Gastroesophageal sphincter (tissue), 4 donors: ENCODE measurements at places on chromosomes 4 and X.

DNA sequence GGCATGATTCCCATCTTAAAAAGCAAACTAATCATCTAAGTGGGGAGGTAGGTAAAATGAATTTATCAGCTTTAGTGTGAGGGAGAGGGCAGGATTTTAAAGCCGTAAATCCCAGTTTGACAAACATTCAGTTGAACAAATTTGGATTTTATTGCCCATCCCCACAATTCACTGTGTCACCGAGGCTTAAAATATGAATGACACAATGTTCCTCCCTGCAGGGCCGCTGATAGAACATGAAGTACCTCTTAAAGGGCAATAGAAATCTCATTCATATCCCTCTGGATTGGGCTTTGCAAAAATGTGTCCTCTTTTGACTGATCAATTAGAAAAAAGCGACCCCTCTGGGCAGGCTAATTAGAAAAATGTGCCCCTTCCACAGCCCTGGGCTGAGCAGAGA, 45.5 kb upstream of the SMAD1 start:
- no peak for ATAC-seq

DNA sequence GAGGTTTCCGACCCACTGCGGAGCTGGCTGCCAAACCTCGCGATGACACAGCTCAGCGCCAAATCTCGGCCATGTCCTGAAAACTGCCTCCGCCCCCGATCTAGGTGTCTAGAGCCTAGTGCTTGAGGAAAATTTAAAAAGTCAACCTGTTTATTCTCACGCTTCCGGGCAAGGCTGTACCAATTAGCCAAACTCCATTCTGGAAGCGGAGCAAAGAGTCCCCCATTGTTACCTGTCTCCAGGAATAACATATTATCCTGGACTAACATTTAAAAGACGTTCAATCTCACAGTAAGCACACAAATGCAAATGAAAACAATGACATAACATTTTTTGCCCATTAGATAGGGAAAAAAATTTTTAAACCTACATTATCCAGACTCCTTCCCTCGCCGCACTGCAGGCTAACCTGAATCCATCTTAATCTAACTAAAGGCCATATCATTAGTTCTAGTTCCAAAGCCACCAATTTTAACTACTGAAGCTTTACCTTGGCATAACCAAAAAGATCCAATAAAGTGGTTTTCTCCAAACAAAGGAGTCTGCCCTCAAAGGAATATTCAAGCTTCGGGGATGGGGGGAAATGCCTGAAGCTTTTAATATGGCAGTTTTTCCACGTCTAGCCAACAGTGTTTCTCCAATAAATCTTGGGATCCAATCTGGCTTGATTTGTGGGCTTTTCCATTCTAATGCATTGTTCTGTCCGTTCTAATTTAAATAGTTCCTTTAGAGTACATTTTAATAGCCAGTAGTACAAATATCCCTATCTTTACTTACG, 1.9 kb downstream of the HUWE1 start:
- ATAC-seq = no peak

DNA sequence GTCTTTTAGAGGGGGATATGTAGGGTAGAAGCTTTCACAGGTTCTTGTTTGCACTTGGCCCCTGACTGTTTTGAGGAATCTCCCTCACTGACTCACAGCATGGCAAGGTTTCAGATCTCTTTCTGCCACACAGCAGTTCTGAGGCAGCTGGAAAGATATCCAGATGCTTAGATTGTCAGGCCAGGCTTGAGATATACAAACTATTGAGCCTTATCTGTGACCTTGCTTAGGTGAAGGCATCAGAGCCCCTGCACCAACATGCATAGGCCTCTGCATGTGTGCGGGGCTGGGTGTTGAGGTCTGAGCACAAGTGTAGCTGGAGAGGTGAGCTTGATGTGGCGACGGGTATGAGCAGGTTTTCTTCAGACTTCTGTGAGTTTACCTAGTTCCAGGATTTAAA, 80.9 kb upstream of the MSANTD1 start:
- no peak for ATAC-seq

- no peak for ATAC-seq
These were observed 1326.3 kb downstream of the C4orf33 start for GRCh38 chr4:130422261-130422660.

DNA sequence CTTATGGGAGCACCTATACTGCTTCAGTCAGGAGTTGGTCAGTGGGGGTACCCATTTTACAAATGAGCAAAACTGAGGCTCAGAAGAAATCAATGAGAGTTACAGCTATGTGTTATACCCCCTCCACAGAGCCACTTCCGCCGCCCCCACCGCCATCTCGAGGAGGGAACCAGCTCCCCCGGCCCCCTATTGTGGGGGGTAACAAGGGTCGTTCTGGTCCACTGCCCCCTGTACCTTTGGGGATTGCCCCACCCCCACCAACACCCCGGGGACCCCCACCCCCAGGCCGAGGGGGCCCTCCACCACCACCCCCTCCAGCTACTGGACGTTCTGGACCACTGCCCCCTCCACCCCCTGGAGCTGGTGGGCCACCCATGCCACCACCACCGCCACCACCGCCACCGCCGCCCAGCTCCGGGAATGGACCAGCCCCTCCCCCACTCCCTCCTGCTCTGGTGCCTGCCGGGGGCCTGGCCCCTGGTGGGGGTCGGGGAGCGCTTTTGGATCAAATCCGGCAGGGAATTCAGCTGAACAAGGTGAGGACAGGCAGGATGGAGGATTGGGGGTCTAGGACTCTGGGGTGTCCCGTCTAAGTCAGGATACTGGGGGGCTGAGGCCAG, 5.0 kb downstream of the WAS start:
- no peak for ATAC-seq

DNA sequence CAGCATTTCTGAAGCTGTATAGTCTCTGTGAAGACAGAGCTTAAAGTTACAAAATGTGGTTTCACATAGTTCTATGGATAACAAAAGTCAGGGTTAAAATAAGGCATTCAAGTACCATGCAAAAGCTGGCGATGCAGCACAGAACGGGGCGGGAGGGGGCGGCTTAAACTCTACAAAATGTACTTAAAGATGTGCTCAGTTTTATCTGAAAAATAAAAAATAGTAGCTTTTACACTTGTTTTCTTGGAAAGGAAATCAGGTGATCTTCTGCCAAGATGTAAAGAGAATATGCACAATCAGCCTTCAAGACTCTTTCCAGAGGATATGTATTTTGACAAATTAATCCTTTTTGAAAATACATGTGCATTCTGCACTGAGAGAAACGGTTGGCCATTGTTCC, 301.7 kb upstream of the EMCN start:
- ATAC-seq = no peak

- ATAC-seq = no peak
These were observed 26.3 kb upstream of the TRPC3 start for GRCh38 chr4:121978172-121978516.

- ATAC-seq = no peak
These were observed 199.4 kb upstream of the DDX53 start for GRCh38 chrX:22800360-22800759.

DNA sequence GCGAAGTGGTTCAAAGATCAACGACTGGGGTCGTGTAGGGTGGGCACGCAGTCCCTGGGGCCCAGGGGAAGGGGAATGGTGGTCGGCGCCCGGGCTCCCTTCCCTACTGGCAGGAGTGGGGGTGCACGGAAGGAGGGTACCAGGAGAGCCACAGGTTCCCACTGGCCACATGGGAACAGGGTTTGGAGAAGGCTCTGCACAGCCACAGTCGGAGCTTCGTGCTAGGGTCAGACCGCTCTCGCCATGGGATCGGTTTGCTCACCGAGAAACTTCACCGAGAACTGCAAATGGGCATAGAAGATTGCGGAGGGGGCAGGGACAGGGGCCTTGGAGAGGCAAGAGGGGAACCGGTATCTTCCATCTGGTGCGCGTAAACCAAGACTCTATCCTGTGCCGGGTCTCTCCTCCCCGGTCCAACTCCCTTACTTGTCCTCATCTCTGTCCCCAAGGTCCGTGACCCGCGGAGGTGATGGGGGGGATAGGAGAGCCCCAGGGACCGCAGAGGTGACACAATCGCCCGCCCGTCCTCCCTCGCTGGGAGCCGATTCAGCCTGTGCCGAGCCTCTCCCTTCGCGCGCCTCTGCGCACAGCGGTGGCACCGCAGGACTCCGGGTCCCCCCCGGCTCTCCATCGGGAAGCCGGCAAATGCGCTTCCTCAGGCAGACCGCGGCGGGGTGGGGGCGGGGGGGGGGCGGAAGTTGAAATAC, 1.0 kb downstream of the SCD5 start:
- no peak for ATAC-seq

GRCh38 chr4:159102622-159103383, at the start of gene RAPGEF2:
TSS of gene RAPGEF2 (plus strand) at chr4:159103079. CDS start at chr4:159104163, 1,084 bp downstream.
- ATAC-seq = peak; percentile 96

DNA sequence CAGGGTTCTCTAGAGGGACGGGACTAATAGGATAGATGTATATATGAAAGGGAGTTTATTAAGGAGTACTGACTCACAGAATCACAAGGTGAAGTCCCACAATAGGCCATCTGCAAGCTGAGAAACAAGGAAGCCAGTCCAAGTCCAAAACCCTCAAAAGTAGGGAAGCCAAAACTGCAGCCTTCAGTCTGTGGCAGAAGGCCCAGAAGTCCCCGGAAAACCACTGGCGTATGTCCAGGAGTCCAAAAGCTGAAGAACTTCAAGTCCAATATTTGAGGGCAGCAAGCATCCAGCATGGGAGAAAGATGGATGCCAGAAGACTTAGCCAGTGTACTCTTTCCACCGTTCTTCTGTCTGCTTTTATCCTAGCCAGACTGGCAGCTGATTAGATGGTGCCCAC, 227.2 kb downstream of the KCTD8 start:
- no peak for ATAC-seq

GRCh38 chrX:23990455-23990854, 36.5 kb downstream of the KLHL15 start:
- no peak for ATAC-seq

GRCh38 chrX:130552444-130553073, 150.8 kb downstream of the RBMX2 start:
- ATAC-seq = no peak

DNA sequence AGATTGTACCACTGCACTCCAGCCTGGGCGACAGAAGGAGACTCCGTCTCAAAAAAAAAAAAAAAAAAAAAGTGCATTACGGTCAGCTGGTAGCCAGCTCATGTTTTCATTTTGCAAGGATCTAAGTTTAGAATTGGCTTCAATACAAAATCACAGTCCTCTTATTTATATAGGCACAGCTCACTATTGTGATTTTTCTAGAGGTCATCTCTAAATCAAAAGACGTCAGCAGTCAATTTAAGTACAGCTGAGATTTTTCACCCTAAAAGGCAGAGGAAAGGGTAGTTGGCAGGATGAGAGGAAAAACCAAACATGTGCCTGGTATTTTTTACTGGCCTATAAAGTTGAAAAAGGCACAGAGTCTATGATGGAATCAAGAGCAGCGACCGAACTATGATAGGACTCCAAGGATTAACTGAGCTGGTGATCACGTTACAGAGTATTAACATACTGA, 30.8 kb downstream of the ASB5 start:
- ATAC-seq = peak; percentile 74

GRCh38 chrX:40105835-40106675, 8.3 kb upstream of the BCOR start:
- ATAC-seq = peak; percentile 31

DNA sequence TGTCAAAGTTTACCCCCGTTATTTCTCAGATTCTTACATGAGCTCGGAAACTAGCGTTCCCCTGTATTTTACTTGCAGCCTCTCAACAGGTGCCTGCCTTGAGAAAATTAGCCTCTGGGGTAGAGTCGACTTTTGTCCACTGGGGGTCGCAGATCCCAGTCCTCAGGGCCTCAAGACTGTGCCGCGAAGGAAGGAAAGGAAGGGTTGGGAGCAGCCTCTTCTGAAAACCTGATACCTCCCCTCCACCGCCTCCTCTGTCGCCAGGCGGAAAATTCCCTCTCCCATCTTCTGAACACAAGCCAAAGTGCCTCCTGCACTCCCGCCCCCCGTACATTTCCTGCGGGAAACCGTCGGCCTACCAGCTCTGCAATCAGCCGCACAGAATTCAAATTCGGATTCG, 44.4 kb upstream of the TMSB15B start:
- peak; percentile 69 for ATAC-seq

DNA sequence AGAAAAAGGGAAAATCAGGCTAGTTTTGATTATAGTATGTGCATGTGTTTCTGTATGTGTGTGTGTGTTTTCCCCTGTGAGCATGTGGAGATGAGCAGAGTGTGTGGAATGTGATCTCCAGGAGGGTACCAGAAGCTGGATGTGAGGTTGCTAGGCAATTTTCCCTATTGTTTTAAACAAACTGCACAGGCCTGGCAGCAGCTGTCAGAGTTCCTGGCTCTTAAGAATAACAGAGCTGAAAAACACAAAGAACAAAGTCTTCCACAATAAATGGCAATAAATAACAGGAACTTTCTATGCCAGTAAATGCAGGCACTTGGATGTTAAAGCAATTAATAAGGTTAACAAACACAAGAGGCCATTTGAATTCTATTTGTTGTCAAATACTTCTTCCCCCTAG, 344.6 kb upstream of the CTSO start:
- ATAC-seq = peak; percentile 48

DNA sequence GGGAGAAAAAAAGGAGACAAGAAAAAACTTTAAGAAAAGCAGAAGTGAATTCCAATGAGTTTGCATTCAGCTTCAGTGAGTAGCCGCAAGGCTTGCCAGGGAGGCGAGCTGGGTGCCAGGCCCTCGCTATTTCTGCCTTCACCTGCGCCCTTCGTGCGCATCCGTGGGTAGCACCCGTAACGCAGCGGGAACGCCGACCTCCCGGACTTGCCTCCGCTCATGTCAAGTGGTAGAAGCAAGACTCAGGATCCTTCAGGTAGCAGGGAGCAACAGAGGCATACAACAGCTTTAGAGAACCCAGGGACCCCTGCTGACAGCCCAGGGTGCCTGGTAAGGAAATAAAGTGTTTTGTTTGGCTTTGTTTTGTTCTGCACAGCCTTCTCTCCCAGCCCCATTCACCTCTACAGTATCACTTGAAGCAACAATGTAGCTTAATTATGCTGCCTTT, 140.0 kb upstream of the BCOR start:
- no peak for ATAC-seq

DNA sequence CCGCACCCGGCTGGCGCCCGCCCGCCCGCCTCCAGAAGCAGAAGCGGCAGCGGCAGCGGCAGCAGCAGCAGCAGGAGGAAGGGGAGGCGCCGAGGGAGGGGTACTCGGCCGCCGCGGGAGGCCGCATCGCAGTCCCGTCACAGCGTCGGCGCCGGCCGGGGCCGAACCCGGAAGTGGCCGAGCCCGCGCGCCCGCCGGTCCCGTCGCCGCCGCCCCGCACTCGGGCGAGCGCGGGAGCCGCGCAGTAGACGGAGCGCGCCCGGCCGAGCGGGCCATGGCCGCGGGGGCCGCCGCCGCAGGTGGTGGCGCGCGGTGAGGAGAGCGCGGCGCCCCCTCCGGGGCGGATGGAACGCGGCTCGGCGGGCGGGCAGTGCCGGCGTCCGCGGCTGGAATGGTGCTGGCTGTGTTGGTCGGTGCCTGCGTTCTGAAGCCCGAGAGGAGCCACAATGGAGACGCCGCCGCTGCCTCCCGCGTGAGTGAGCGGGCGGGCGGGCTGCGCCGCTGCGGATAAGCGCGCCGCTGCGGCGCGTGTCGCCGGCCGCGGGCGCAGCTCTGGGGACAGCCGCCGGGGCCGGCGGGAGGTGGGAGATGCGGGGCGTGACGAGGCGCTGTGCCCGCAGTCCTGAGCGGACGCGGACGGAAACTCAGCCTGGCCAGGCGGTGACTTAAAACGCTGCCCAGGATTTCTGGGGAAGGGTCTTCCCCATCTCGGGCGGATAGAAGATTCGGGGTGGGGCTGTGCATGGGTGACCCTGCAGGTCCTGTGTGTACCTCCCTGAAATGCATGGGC, at the start of gene KLHL2:
KLHL2 (plus strand) TSS at position 131 of the 790 bp plus-strand sequence; CDS start at position 447, 316 bp downstream.
- peak; percentile 98 for ATAC-seq
